ENCODE measurements at places on chromosomes 7 and 10. TPM values are rescaled to one million over a fixed set of nuclear protein-coding genes. Genes with fewer than 3 reads are reported as not detected.

ACHE gene
- 1.7 TPM for total RNA-seq

FFAR4 gene
- not detected for total RNA-seq

GRCh38 chr10:29873941-29874484 lies 185.4 kb downstream of the JCAD start:
- H3K4me1 ChIP-seq: peaks cover 58% of the 10 kb centered on the region
- peak overlapping the region; percentile 81 for H3K27ac ChIP-seq
- no peak overlapping the region for H3K4me3 ChIP-seq
- peaks cover 10% of the 10 kb centered on the region for H3K36me3 ChIP-seq
- no peaks in the 10 kb centered on the region for H3K27me3 ChIP-seq

- H3K36me3 ChIP-seq: no peaks in the 10 kb centered on the region
- H3K27ac ChIP-seq: no peak overlapping the region
- H3K4me3 ChIP-seq: no peak overlapping the region
- peaks cover 5% of the 10 kb centered on the region for H3K4me1 ChIP-seq
Observed at GRCh38 chr7:28069807-28070206, 110.8 kb downstream of the JAZF1 start.

DNA sequence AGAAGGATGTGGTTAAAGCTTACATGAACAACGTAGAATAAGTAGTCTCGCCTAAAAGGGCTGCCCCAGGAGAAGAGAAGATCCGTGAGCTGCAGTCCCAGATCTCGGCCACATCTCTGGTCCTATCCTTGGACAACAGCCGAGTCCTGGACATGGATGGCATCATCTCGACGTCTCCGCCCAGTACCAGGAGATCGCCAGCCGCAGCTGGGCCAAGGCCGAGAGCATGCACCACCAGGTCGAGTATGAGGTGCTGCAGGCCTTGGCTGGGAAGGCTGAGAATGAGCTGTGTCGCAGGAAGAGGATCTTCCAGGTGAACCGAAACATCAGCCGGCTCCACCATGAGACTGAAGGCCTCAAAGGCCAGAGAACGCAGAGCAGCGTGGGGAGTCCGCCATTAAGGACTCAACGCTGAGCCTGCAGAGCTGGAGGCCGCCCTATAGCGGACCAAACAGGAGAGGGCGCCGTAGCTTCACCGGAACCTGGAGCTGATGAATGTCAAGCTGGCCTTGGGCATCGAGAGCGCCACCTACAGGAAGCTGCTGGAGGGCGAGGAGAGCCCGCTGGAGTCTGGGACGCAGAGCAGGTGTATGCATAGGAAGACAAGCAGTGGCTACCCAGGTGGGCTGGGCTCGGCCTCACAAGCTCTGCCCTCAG lies 22.2 kb downstream of the LIPK start:
- H3K27me3 ChIP-seq: peaks cover 6% of the 10 kb centered on the region
- H3K4me3 ChIP-seq: no peak overlapping the region
- DNase-seq: peak; percentile 6

GRCh38 chr7:149085866-149086265 lies 4.7 kb downstream of the ZNF786 start:
- peaks cover 35% of the 10 kb centered on the region for H3K36me3 ChIP-seq
- H3K4me3 ChIP-seq: peak overlapping the region; percentile 41
- no peak overlapping the region for H3K27ac ChIP-seq
- peaks cover 12% of the 10 kb centered on the region for H3K4me1 ChIP-seq

GRCh38 chr7:261341-262250 lies 28.4 kb upstream of the FOXL3 start:
- no peak overlapping the region for H3K4me3 ChIP-seq
- peaks cover 4% of the 10 kb centered on the region for H3K27me3 ChIP-seq
- H3K36me3 ChIP-seq: peaks cover 14% of the 10 kb centered on the region
- DNase-seq: no peak

GRCh38 chr7:56023500-56023899 lies 27.7 kb downstream of the PSPH start:
- no peak overlapping the region for H3K27ac ChIP-seq
- H3K36me3 ChIP-seq: peaks cover 7% of the 10 kb centered on the region
- H3K27me3 ChIP-seq: no peaks in the 10 kb centered on the region
- no peak overlapping the region for H3K4me3 ChIP-seq
- no peak for DNase-seq

DNA sequence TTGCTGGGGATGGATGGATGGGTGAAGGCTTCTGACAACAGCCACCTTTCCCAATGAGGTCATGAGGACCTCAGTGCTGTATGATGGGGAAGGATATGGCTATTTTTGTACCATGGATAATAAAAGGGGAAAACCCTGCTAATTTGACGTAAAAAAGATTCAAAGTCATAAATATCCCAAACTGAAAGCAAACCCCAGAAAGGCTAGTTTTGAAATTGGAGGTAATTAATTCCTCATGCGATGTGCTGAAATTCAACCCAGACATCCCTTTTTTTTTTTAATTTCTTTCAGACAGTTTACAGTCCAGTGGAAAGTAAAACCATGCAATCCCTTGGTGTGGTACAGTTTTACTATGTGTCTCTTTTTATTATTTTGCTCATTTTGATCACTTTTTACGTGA lies 254.5 kb upstream of the BMPER start:
- H3K27ac ChIP-seq: no peak overlapping the region
- DNase-seq: no peak
- H3K27me3 ChIP-seq: no peaks in the 10 kb centered on the region
- H3K4me1 ChIP-seq: no peaks in the 10 kb centered on the region

DNA sequence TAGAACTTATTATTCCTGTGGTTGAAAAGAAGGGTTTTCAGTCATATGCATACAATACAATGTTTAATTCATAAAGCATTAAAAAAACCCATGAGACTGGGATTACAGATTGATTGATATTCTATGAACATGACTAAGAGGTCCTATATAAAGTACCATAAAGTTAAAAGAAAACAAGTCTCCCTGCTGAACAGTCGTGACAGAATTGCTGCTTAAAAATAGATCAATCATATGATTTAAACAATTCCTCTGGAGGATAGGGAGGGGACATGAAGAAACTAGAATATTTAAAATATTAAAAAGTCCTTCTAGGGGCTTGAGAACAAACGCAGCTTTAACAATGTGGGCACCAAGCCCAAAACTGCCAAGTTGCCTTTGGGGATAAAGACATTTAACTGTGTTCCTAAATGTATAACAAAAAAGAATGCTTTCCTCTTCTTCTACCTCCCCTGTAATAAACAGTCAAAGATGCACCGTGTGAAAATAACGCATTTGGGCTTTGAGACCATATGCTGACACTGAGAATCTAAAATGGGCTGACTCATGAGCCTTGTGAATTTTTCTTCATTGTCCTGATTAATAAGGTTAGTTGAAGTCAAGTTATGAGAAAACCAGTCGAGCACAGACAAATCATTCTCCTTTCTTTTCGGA lies 25.8 kb downstream of the TWIST1 start:
- H3K27me3 ChIP-seq: peaks cover 16% of the 10 kb centered on the region
- H3K4me3 ChIP-seq: no peak overlapping the region
- H3K36me3 ChIP-seq: no peaks in the 10 kb centered on the region
- no peak for DNase-seq
- H3K27ac ChIP-seq: no peak overlapping the region
- H3K4me1 ChIP-seq: no peaks in the 10 kb centered on the region
